Astrocyte of the spinal cord (primary cell): ENCODE measurements at places on chromosomes 12 and 14.

- DNase-seq = no peak
Measured at GRCh38 chr12:81005606-81006005, 67.9 kb upstream of the LIN7A start.

GRCh38 chr12:32217354-32218310 is 111.0 kb downstream of the BICD1 start:
- peak; percentile 59 for DNase-seq

DNA sequence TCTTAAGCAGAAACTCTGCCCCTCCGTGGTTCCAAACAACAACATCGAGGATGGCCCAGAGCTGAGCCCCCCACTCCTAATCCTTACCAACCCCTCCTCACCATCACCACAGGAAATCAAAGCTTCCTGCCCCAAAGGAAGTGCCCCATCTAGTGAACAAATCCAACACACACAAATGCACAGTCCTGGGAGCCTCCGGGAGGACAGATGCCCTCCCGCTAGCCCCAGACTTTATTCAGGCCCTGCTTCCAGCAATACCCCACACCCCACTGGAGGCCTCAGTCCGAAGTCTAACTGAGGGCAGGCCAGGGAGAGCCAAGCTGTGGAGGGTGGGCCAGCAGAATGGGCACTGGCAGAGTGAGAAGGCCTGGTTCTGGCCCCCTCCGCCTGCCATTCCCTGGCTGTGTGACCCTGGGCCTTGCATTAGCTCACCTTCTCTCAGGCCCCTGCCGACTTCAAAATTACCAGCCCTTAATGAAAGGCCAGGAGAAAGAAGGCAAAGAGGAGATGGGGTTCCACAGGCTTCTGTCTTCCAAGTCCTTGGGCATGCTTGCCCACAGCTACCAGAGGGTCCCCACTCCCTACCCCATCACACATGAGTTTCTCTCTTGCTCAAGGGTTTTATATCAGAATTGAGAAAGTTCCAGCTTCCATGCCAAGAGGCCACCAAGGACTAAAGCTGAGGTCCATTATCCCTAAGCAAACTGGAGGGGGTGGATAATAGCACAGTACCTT is 2.3 kb downstream of the HDAC7 start:
- DNase-seq = no peak

GRCh38 chr12:4140581-4141301 is 132.8 kb upstream of the CCND2 start:
- no peak for DNase-seq

DNA sequence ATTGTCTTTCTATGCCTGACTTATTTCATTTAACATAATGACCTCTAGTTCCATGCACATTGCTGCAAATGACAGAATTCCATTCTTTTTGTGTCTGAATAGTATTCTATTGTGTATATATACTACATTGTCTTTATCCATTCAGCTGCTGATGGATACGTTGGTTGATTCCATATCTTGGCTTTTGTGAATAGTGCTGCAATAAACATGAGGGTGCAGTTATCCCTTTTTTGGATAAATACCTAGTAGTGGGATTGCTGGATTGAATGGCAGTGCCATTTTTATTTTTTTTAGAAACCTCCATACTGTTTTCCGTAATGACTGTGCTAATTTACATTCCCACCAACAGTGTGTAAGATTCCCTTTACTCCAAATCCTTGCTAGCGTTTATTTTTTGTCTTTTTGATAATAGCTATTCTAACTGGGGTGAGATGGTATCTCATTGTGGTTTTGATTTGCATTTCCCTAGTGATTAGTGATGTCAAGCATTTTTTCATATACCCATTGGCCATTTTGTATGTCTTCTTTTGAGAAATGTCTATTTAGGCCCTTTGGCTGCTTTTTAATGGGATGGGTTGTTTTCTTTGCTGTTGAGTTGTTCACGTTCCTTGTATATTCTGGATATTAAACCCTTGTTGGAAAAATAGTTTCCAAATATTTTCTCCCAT is 2.3 kb downstream of the OAS2 start:
- DNase-seq = no peak

DNA sequence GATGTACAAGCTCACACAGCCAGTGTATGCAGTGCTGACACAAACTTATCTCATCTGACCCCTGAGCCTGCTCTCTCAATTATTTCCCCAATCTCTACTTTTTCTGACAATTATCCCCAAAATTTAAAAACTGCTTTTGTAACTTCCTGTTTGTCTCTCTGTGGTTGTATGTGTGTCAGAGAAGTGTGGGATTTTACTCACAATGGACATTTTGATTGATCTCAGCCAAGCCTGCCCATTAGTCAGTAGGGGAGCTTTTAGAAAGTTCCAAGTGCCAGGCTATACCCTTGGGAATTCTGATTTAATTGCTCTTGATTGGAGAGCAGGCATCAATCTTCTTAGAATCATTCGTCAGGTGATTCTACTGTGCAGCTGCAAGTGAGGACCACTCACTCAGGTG is 64.9 kb upstream of the LMNTD1 start:
- no peak for DNase-seq

DNA sequence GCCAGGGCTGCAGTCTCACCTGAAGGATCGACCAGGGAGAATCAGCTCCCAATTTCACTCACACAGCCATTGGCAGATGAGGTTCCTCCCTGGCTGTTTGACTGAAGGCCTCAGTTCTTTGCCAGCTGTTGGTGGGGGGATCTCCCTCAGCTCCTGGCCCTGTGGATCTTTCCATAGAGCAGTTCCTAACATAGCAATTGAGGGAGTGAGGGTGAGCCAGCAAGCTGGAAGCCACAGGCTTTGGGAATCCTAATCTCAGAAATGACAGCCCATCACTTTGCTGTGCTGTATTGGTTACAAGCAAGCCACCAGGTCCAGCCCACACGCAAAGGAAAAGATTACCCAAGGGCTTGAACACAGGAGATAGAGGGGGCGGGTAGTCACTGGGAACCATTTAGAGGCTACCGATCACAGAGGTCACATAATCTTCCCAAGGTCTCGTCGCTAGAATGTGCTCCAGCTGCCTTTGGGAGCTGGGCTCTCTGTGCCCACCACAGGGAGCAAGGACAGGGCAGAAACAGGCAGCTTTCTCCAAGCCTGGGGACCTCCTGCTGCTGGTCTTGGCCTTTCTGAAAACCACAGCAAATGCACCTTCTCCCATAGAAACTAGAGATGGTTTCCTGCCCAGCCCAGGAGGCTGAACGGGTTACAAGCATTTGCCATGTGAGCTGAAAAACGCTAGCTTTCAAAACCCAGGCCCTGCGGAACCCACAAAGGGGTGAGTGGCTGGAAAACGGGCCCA is 4.6 kb upstream of the OTUB2 start:
- DNase-seq = peak; percentile 41

DNA sequence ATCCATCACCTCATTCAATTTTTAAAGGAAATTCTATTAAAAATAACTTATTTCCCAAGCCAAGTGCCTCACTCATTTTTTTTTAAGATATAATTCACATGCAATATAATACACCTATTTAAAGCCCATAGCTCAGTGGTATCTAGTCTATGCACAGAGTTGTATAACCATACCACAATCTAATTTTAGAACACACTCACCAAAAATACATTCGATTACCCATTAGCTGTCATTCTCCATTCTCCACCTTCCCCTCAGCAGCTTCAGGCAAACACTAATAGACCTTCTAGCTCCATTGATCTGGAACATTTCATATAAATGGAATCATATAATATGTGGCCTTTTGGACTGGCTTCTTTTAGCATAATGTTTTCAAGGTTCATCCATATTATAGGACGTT is 49.5 kb downstream of the CLMN start:
- DNase-seq = no peak

- DNase-seq = no peak
Measured at GRCh38 chr12:118448341-118448740, 72.0 kb downstream of the SUDS3 start.

DNA sequence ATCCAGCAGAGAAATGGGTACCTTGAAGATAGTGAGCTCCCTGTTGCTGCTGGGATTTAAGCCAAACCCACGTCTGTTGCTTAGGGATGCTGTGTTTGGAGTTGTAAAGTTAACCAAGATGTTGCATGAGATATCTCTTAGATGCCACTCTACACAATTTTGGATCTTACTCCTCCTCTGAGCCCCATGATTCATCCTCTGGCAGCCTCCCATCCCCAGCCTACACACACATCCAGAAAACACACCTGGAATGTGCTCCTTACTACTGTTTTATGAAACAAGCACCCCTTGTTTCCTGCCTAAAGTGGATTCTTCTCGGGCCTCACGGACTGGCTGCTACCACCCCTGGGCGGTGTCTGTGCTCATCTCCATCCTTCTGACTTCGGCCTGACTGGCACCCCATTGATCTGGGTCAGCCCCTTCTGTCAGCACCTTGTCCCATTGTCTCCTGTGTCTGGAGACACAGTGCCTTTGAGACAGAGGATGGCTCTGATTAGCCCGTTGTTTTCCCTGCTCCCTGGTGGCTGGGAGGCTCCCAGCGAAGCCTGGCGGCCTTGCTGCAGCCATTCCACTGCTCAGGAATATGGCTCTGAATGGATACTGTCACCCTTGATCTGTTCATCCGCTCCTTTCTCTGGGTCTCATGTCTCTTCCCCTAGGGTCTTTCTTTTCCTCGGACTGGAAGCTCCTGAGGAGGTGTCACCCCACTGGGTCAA is 24.3 kb downstream of the TSPAN9 start:
- DNase-seq = no peak

DNA sequence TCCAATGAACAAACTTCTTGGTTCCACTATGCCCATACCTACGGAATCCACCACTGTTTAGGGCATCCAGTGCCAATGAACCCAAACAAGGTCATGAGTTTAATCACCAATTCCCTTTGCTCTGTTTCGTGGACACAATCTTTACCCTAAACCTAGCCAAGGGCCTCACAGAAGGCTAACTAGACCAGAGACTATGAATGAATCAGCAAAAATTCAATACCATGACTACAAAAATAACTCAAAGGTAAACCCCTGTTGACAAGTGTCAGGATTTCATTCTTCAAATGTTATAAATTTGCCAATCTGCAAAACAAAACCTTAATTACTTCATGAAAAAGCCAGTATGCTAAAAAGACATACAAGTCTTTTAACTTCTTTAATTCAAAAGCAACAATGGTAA is 96.7 kb downstream of the CEP128 start:
- no peak for DNase-seq

DNA sequence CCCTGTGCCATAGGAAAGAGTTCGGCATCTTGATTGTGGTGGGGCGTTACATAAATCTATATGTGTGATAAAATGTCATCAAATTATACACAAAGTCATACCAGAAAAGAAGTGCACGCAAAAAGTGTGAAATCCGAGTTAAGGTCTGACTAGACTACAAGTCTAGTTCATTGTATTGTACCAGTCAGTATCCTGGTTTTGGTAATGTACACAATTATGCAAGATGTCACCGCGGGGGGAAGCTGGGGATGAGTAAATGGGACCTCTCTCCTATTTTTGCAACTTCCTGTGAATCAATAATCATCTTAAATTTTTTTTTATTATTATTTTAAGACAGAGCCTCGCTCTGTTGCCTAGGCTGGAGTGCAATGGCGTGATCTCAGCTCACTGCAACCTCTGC is 43.2 kb upstream of the BCL11B start:
- no peak for DNase-seq

GRCh38 chr12:63521706-63522105 is 146.6 kb downstream of the DPY19L2 start:
- DNase-seq = no peak

DNA sequence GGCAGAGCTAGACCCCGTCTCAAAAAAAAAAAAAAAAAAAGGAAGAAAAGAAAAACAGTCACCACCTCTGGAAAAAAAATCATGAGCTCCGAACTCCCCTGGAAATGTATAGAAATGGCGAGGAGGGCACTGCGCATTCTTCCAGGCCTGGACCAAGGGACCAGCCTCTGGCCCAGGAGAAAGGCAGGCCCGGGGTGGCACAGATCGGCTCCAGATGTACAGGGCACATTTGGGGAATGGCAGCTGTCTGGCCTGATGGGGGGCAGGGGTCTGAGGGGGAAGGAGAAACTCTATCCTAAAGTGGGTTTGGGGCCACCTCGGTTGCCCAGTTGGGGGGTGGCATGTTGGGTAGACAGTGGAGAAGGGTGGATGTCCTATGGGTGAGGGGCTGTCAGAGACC is 46.0 kb upstream of the EML1 start:
- no peak for DNase-seq

GRCh38 chr12:102118874-102119273 is 1.0 kb downstream of the NUP37 start:
- no peak for DNase-seq

DNA sequence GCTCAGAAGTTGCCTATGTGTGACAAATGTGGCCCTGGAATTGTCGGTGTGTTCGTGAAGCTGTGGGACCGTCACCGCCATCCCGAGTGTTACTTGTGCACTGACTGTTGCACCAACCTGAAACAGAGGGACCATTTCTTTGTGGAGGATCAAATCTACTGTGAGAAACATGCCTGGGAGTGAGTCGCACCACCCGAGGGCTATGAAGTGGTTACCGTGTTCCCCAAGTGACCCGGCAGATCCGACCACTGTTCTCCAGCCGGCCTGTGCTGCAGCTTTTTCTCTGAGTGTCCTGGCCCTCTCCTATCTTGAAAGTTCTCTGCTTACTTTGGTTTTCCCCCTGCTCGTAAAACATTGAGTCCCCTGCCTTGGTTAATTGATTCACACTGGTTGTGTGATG is 65.3 kb downstream of the VCPKMT start:
- DNase-seq = peak; percentile 42

DNA sequence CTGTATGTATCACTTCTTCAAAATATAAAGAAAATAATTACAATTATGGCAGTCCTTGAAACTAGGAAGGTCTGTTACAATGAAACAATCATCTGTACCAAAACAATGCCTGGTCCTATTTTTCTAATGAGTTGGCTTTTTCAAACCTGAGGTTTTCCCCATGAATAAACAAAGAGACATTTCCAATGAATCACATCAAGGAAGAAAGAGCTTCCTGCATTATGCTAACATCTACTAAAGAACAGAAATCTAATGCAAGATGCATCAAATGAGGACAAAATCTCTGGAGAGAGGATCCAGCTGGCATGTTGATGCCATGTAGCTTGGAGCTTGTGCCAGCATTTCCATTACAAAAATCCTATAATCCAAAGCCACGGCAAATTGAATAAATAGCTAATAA is 29.3 kb downstream of the NIN start:
- DNase-seq = peak; percentile 59

DNA sequence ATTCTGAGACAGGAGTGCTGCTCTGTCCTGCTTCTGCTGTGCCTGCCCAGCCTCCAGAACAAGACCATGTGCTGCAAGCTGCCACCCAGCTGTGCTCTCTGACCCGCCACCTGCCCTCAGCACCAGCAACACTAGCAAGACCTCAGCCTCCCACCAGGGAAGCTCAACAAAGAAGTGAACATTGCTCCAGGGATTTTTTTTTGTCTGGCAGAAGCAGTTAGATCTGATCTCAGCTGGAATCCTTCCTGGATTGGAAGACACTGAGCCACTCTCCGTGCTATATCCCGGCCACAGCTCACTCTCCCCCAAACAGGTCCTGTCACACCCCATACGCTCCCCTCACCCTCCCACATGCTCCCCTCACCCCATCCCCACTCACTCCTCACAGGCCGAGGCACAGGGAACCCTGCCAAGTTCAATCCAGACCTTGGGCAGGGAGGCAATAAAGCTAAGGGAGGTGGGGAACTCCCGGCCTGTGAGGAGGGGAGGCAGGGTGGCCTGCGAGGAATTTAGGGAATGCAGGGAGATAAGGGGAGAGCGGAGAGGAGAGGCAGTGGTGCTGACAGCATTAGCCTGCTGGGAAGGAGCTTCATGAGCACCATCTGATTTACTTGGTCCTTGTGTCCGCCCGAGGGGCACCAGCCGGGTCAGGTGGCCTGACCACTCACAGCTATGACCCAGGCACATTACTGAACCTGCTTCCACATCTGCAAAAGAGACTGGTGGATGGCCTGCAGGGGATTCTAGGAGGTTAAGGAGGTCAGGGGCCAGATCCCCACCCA is 29.7 kb downstream of the CCDC85C start:
- peak; percentile 56 for DNase-seq

GRCh38 chr14:86521031-86521730 is 991.2 kb downstream of the FLRT2 start:
- no peak for DNase-seq
